ENCODE measurements at places on chromosomes 11 and 22. TPM values are rescaled to one million over a fixed set of nuclear protein-coding genes. Genes with fewer than 3 reads are reported as not detected.

The SEZ6L gene
- total RNA-seq: 0.89 TPM

The CD3E gene
- 15.7 TPM for total RNA-seq

The PRR5L gene
- total RNA-seq: 32.7 TPM

The CHCHD10 gene
- total RNA-seq: 148 TPM

The HORMAD2 gene
- not detected for total RNA-seq

The TMEM223 gene
- 19.9 TPM for total RNA-seq

The BIK gene
- 19.0 TPM for total RNA-seq

The PHETA2 gene
- 10.3 TPM for total RNA-seq

The OR56A1 gene
- 0.03 TPM for total RNA-seq

The PHRF1 gene
- total RNA-seq: 38.1 TPM

The NLRP14 gene
- 0.06 TPM for total RNA-seq

The LRRN4CL gene
- total RNA-seq: 4.3 TPM

The CAPRIN1 gene
- total RNA-seq: 204 TPM

The SYCE3 gene
- total RNA-seq: not detected

The BATF2 gene
- total RNA-seq: 5.5 TPM

The OR10D3 gene
- not detected for total RNA-seq

The B4GALNT4 gene
- 3.4 TPM for total RNA-seq

The RBMXL2 gene
- not detected for total RNA-seq

The HEPN1 gene
- not detected for total RNA-seq

The CDON gene
- total RNA-seq: 25.8 TPM

The RTN4R gene
- 2.0 TPM for total RNA-seq

The EFCAB6 gene
- total RNA-seq: 4.1 TPM

The INSC gene
- total RNA-seq: 1.2 TPM

The CD3G gene
- 3.0 TPM for total RNA-seq

The NLRP10 gene
- not detected for total RNA-seq

The DNHD1 gene
- 8.8 TPM for total RNA-seq

The OR2AG2 gene
- total RNA-seq: not detected

The CD6 gene
- 5.3 TPM for total RNA-seq

The GP1BB gene
- total RNA-seq: 5.4 TPM

The CCDC89 gene
- 2.6 TPM for total RNA-seq
